A172 (cell line): ENCODE measurements at places on chromosomes 5 and 9. TPM values are rescaled to one million over a fixed set of nuclear protein-coding genes. Genes with fewer than 3 reads are reported as not detected.

DNA sequence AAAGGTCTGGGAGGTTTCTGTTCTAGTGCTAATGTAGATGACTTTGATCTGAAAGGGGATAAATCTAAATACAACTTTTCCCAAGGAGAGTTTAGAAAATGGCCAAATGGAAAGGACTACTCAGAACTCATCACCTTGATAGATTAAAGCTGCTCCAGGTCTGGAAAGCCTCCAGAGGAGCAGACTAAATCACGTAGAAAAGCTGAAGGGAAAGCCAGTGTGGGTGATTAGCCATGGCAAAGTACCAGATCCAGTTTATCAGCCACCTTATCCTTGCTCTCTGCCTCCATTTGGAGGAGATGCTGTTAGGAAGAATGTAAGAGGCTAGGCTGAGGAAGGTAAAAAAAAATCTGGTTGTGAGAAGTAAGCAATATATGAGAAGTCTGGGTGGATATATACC lies 120.7 kb upstream of the RAI14 start:
- no peak for DNase-seq

HAVCR1 gene
- total RNA-seq: not detected in 2 replicates

NSG2 gene
- 1.4 TPM in 1 of 2 replicates, not detected in the other for total RNA-seq

IL3 gene
- total RNA-seq: not detected in 2 replicates

GRCh38 chr5:15013654-15014463 lies 142.3 kb upstream of the ANKH start:
- peak; percentile 70 for DNase-seq

DNA sequence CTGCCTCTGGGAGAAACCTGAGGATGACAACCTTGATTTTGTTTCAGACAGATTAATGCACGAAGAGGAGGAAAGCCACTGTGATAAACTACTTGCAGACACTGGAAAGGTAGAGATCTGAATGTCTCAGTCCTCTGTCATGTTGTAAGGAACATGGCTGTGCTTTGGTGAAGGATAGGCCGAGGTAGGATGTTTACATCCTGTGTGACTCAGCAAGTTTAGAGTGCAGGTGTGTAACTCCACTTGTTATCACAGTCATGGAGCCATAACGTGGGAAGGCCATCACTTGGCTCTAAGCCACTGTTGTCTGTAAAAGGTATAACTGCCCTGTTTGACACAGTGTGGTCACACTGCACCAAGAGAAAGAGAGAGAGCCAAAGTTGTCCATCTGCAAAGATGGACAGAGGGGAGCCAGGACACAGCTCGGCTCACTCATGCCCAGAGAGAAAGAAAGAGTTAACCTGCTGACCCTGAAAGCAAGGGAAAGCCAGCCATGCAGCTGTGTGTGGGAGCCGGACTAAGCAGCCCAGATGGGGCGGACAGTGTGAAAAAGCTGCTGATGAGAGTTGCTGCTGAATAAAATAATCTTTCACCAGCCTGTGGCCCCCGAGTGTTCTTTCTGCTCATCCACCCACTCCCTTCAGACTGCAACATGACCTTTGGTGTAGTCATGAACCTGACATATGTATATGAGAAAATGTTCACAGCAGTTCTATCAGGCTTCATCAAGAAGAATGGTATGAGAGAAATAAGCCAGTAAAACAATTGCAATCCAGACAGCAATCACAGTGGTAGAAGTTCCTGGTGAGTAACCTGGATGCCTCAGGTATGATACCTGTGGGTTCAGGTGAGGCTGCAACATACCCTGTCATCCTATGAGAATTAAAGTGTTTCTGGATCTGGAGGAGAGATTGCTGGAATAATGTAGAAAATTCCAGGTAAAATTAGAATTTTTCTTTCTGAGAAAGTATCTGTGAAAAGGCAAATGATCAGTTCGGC lies 115.9 kb downstream of the TARS1 start:
- DNase-seq: no peak

DNA sequence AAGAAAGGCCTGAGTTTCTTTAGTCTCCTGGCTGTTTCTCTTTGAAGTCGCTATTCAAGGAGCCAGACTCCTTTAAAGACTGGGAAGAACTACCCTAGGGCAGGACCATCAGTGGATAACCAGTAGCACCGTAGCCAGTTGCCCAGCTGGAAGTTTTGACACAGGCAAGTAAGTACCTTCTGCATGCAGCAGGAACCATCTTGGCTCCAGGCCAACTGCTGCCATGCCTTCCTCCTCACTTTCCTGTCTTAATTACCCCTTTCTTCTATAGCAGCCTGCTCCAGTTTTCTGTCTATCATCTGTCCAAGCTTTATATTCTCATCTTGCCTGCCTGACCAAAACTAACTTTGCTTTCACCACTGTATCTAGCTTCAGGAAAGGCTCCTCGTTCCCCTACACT lies 149.7 kb upstream of the SV2C start:
- no peak for DNase-seq

PROB1 gene
- total RNA-seq: 0.17 and 0.53 TPM in 2 replicates

DNA sequence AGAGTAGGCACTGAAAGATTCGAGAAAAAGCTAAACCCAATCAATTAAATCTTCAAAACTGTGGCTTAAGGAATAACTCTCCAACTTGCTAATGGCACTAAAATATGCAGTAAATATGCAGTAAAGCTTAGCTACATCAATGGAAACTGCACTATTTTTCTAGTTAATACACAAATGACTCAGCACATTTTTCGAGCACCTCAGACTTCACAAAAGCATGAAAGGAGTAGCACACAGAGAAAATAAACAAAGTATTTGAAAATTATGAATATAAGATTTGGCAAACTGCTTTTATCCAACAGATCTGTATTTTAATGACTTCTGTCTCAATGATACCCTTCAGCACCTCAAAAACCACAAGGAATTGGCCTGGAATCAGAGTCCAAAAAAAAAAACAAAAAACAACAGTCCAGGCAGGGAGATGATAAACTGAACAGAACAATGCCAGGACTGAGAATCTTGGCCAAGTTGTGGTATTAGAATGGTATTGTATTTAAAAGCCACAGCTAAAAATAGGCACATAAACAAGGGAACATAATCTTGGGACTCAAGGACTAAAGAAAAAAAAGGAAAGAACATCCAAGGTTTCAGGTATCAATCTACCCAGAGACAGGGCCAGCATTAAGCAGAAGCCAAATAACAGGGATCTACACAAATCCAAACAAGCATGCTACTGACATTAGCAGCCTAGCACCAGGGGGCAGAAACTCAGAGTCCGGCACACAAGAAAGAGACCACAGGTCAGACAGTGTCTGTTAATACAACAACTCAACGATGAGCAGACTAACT lies 21.4 kb downstream of the TMEM245 start:
- DNase-seq: peak; percentile 85

DNA sequence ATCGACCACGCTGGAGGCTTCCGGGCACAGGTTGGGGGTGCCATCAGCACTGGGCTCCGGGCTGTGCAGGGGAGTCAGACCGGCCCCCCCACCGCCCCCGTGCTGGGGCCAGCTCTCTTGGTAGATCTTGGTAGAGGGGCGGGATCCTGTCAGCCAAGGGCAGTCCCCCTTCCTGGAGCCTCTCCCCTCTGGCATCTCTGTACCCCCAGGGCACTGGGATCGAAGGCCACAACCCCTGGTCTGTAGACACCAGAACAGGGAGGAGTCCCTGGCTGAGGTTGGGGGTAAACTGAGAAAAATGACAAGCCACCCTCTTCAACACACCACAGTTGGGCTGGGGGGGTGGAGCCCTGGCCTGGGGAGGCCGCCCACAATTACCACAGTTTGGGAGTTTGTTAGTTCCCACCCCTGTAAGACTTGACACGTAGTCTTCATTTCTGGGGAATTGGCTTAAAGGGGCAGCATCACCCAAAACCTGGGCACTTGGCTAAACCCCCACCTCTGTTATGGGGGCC lies 882 bp downstream of the CERCAM start:
- no peak for DNase-seq

DNA sequence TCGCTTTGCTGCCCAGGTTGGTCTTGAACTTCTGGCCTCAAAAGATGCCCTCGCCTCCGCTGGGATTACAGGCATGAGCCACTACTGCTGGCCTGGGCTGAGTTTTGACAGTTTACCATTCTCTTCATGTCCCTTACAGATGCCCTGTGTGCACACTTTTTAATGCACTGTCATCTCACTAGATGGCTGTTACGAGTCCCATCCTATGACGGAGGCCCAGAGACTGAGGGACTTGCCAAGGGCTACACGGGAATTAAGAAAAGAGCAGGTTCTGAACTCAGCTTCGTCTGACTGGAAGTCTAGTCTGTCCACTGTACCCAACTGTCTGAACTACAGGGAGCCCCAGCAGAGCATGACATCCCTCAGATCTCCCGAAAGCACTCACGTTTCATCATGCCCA lies 63.9 kb downstream of the ARHGEF37 start:
- no peak for DNase-seq

DNA sequence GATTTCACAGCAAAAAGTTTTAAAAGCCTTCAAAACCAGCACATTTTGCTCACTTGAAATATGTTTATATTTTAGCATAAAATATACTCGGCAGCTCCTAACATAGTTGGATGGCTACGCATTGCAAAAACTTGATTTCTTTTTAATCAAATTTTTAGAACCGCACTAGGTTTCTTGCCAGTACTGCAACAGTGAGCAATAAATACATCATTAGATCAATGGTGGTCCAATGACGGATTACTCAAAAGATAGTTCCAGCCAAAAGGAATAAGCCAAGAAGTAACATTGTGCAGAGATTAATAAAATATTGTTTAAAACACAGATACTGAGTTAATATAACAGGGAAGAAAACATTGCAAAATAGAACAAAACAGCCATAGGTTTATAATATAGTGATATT lies 5.5 kb downstream of the MARCHF3 start:
- DNase-seq: no peak

- DNase-seq: peak; percentile 80
Measured at GRCh38 chr5:146878476-146879172, at the start of gene PPP2R2B. TSS of gene PPP2R2B (minus strand) at chr5:146878757.

GRCh38 chr9:37787059-37787458 lies 2.2 kb upstream of the EXOSC3 start:
- DNase-seq: no peak

DNA sequence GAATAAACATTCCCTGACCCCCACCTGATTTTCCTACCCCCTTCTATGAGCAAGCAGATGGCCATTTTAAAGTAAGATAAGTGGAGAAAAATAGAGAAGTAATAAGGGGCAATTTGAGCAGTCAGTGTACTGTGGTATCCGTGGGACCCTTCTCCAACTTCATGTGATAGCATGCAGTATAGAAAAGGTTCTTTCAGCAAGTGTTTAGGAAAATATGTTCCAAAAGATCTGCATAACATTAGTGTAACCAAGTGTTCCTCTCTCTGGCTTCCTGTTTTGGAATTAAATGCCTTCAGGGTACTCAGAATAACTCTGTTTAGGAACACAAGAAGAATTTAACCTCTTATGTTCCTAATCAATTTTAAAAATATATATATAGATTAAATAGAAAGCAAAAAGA lies 134.9 kb downstream of the ATG10 start:
- no peak for DNase-seq

SHISAL2B gene
- total RNA-seq: not detected in 2 replicates

DNA sequence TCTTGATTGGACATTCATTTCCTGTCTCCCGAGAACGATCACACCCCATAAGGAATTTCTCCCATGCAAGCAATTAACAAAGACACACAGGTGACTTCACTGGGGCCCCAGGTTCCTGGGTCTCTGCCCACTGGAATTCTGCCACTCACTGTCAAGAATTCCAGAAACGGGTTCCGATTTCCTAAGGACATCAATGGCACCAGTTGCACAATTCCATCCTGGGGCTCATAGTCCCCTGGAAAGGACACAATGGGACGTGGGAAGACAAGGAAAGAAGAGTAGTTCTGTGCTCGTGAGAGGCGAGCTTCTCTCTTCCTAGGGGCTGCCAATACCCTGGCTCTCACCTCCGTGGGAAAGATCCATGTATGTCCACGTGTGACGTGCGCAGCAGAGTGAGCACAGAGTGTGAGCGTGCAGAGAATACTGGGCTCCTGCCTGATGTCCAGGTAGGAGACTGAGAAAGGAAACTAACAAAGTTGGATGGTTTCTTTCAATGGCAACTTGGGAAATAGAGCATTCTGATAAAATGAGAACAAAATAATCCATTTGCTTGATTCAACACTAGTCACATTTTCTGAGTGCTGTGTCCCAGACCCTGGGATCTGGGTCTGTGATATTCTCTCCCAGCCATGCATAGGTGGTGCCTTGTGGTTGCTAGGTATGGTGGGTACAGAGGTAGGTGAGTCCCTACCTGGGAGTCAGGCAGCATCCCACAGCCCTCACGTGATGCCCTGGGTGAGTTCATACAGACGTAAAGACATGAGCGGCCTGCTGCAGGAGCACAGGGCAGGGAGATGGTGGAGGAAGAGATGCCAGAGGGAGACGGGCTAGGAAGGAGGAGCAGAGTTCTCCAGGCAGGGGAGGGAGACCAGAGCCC lies 159.8 kb downstream of the COL23A1 start:
- no peak for DNase-seq

GLRA1 gene
- not detected in 2 replicates for total RNA-seq

SPATA31A3 gene
- not detected in 2 replicates for total RNA-seq
